T-helper 17 cell (primary cell): ENCODE measurements at places on chromosomes 2 and 18.

DNA sequence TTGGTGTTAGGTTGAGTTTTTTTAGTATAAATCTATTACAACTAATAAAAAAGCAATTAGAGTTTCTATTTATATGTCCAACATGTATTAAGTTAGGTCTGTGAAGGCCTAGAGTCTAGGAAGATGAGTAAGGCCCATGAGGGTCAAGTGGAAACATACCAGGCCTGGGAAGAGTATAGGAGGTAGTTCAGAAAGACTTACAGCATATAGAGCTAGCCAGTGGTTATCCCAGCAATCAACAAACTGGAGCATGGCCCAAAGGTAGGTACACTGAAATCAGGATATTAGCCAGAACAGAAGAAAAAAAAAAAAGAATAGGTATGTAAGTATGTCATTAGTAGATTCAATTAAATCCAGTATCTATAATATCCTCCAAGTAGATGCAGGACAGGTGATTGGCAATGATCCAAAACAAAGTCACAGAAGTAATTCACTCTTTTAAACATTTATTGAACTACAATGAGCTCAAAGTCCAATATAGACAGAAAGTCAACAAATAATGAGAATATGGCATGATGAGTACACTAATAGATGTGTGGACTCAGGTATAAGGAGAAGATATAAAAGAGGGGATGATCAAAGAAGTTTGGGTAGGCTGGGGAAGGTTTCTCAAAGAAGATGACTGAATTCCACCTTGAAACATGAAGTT, 70.3 kb downstream of the IKZF2 start:
- DNase-seq = no peak

GRCh38 chr2:53768242-53768542, 588 bp downstream of the CHAC2 start:
- no peak for DNase-seq

DNA sequence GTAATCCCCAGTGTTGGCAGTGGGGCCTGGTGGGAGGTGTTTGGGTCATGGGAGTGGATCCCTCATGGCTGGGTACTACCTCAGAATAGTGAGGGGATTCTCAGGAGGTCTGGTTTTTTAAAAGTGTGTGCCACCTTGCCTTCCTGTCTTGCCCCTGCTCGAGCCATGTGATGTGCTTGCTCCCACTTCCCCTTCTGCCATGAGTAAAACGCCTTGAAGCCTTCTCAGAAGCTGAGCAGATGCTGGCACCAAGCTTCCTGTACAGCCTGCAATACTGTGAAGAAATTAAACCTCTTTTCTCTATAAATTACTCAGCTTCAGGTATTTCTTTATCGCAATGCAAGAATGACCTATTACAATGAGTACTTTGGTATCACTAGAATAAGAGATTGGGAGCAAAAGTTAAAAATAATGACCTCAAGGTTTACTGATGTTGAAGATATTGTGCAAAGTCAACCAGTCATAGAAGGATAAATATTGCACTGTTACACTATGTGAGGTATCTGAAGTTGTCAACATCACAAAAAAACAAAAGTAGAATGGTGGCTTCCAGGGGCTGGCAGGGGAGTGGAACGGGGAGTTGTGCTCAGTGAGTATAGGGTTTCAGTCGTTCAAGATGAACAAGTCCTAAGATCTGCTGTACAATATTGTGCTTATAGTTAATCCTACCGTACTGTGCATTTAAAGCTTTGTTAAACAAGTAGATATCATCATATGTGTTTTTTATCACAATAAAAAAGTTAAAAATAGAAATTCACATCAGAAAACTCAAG, 938.3 kb upstream of the CNTNAP5 start:
- DNase-seq = no peak

DNA sequence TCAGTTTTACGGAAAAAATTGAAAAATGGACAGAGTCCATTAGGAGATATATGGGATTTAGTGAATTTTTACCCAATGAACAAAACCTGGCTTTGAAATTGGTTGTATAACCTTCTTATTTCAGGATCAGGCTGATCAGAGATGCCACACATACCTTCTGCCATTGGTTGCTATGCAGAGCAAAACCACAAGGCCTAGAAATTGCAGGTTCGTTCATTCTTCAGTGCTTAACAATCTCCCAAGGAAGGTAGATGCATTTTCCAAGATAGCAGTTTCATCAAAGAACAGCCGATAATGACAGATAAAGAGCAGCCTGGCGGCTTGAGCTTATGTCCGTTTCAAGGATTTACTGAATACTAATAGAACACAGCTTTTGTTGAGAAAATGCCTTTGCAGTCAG, 868.8 kb downstream of the EPHA4 start:
- no peak for DNase-seq

- no peak for DNase-seq
These were observed 270.0 kb upstream of the TCF4 start for GRCh38 chr18:55857956-55858355.

DNA sequence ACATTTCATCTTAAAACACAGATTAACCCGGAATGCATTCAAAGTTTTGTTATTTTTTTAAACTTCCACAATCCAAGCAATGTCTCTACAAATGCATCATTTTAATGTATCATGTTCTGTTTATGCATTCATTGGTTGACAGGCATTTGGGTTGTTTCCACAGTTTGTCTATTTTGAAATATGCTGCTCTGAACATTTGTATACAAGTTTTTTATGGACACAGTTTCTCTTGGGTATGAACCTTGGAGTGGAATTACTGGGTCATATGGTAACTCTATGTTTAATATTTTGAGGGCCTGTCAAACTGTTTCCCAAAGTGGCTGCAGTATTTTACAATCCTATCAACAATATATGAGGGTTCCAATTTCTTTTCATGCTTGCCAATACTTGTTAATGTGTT, 57.3 kb downstream of the GULP1 start:
- DNase-seq = no peak

- DNase-seq = no peak
These were observed 136.1 kb upstream of the TTC39C start for GRCh38 chr18:23878336-23878900.

GRCh38 chr18:37265382-37265781, 300.2 kb downstream of the CELF4 start:
- no peak for DNase-seq

- DNase-seq = no peak
These were observed 66.5 kb downstream of the DPP4 start for GRCh38 chr2:162007447-162008040.
